ENCODE measurements at places on chromosomes 7 and 10.
A peak's percentile ranks its signal among the peaks of the same experiment; 100 is the strongest.

DNA sequence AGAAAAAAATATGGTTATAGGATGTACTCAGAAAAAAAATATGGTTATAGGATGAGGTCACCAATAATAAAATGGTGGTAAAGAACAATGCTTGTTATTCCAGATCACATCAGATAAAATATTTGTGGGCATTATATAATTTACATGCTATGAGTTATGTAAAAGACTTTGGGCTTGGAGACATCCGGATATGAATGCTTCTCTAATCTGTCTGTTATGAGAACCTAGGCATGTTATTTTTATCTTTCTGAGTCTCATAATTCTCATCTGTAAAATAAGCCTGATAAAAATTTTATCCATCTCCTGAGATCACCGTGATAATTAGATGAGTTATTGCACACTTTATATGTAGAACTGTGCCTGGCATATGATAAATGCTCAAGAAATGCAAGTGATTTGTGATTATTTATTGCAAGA lies 37.8 kb downstream of the DKK1 start:
- no peak for DNase-seq

- DNase-seq, result peak; percentile 71
Measured at GRCh38 chr10:21172930-21173801, 276.1 kb upstream of the NEBL start.

DNA sequence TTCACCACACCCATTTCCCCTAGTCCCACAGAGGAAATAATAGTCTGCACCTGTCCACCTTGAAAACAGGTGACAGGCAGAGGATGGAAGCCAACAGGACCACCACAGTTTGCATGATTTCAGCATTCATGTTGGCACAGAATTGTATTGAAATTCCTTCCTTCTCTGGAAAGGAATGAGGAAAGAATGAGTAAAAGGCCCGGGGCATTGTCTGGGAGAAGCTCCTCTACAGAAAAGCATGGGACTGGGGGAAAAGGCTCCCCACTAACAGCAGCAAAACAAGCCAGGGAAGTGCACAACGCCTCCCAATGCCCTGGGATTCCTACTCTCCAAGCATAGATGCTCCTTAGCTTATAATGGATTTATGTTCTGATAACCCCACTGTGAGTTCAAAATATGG lies 28.5 kb upstream of the TOMM7 start:
- peak; percentile 17 for DNase-seq

DNA sequence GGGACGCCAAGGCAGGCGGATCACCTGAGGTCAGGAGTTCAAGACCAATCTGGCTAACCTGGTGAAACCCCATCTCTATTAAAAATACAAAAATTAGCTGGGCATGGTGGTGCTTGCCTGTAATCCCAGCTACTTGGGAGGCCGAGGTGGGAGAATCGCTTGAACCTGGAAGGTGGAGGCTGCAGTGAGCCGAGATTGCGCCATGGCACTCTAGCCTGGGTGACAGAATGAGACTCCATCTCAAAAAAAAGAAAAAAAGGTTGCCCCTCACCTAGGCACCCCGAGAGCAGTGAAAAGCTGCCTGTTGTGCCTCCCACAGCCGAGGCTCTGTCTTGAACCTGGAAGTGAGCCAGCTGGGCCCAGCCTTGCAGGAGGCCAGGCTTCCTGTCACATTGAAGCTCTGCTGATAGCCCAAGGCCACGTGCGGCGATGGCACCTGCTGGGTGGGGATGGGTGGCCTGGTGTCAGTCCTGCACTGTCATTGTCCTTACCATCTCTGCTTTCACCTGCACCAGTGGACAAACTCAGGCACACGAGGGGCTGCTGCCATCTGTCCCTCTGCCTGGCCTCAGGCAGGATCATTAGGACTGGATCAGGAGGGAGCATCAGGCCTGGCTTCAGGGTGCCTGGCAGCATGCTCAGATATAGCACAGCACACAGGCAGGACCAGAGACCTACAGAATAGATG lies 37.8 kb downstream of the DNAJB12 start:
- no peak for DNase-seq

- no peak for DNase-seq
Measured at GRCh38 chr7:99305473-99306260, 20.0 kb upstream of the ARPC1A start.

GRCh38 chr10:12067336-12067735 lies 1.4 kb upstream of the DHTKD1 start:
- DNase-seq, result no peak

DNA sequence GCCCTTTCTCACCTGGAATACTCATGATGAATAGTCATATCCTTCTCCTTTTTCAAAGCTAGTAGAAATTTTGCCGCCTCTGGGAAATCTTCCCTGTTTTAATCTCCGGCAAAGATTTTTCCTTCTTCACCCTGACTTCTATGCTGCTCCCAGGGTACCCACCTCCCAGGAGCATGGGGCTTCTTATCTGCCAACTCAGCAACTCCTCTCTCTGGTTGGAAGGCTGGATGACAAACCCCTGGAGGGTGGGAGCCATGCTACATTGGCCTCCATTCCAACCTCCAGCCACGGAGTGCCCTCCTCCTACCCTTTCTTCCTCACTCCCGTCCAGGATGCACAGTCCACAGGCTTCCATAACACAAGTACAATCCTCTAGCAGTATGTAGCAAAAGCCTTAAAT lies 19.9 kb downstream of the NEUROG3 start:
- DNase-seq, result no peak

- no peak for DNase-seq
Measured at GRCh38 chr7:137421366-137421765, 77.8 kb upstream of the PTN start.

DNA sequence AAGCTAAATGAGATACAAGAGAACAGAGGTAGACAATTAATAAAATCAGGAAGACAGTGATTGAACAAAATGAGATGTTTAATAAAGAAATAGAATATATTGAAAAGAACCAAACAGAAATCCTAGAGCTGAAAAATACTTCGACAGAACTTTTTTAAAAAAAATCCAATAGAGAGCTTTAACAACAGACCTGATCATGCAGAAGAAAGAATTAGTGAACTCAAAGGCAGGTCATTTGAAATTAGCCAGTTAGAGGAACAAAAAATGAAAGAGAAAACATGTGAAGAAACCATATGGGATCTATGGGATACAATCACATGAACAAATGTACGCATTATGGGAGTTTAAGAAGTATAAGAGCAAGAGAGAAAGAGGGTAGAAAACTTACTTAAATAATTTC lies 37.3 kb upstream of the ADRA2A start:
- no peak for DNase-seq

DNA sequence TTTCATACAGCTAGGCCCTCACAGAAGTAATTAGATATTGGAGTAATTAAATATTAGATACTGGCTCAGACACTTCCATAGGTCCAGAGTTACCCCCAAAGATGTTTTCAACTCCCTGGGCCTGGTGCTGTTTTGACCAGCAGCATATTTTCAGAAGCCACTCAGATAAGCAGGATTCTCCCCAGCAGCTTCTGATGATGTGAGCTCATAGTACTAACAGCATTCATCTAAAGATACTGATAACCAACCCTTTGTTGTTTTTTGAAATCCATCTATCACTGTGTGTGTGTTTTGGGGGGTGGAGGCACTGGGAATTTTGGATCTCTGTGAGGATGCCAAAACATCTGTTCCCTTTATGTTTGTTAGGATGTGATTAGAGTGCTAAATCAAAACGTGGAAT lies 52.7 kb downstream of the VPS50 start:
- DNase-seq, result no peak

GRCh38 chr7:120988591-120989256 lies at the start of gene CPED1:
Gene CPED1 (plus strand): TSS chr7:120988711. CDS start chr7:120989622, 911 bp downstream.
- peak; percentile 78 for DNase-seq

DNA sequence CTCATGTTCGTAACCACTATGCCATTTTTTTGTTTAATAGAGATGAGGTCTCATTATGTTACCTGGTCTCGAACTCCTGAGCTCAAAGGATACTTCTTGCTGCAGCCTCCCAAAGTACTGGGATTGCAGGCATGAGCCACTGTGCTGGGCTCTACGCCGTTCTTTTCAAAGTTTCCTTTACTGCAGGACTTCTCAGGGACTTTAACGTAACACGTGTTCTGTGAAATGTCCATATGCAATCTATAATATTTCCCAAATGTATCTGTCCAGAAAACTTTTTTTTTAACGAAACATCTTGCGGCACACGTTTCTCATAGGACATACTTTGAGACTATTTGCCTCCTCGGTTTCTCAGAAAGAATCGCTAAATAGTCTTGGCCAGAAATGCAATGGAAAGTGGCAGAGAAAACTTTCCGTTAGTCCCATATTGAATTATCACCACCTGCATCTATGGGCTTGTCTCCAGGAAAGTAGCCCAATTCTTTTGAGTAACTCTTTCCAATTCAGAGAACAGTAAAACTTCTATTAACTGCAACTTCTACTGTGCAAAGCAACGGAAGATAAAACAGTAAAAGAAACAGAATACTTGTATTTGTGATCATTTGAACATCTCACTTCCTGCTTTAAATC lies 96.3 kb downstream of the ELMO1 start:
- no peak for DNase-seq

GRCh38 chr10:47076949-47077361 lies 165.7 kb downstream of the PTPN20 start:
- DNase-seq, result peak; percentile 32

GRCh38 chr7:41674505-41675023 lies 28.3 kb downstream of the INHBA start:
- no peak for DNase-seq

DNA sequence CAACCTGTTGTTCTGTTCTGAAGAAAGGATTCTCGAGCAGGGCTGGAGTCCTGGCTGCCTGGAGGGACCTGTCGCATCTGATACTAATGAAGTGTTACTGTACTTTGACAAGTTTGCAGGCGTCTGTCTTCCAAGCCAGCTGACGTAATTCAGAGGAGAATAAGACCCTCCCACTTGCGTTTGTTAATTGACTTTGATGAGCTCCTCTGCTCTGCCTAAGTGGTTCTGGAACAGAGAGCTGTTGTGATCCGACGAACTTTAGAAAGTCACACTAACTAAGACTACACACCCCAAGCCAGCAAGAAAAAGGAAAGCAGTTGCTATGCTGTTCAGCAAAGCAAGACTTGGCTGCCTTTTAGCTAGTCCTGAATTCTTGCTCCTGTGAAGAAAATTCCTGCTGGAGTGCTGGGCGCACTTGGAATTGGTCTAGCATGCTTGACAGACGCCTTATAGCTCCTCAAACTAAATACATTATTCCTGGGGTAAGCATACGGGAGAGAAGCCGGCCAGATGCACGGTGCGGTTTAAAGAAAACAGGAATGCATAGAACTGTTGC lies 200.3 kb downstream of the CACNB2 start:
- DNase-seq, result no peak

All from endodermal cell (in vitro differentiated cells).